ENCODE measurements at places on chromosomes 3 and 15.

DNA sequence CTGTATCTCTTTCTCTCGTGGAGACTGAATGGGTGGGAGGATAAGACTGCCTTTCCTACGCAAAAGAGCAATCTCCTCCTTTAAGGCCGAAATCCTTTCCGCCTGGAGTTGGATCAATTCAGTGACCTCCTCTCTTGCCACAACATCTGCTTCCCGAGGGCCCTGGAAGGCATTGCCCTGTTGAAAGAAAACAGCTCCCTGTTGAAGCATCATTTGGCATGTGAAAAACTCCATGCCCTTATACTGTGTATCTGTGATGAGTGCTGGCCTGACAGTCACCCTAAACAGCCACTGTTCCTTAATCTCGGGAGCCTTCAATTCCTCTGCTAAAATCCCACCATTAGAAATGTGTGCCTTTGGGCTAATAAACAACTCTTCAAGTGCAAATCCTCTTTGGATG, 80.2 kb downstream of the BOC start:
- DNase-seq = no peak

DNA sequence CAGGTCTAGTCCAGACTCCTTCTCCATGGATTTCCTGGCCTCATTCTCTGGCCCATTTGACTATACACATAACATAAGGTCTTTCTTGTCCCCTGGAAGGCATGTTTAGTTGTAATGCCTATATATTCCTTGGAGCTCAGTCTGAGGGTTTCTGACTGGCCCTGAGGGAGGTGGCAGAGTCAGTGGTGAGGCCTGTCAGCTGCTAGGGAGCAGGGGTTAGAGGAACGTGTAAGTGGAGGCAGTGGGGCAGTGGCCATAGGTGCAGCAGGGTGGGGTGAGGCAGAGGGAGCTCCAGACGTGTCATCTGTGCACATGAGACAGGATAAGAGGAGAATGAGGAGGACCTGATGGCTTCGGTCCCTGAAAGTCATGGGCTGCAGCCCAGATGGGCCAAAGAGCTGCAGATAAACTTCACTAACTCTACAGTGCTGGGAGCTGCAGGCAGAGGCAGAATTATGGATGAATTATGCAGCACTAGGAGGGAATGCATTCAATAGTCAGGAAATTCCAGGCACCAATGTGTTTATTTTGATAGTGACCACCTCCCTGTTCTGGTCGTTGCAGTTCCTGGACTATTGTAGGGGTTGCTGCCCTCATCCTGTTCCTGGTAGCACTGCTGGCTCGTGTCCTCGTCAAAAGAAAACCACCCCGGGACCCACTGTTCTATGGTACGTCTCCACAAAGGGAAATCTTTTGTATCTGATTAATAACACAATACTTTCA, 4.9 kb downstream of the TM6SF1 start:
- no peak for DNase-seq

DNA sequence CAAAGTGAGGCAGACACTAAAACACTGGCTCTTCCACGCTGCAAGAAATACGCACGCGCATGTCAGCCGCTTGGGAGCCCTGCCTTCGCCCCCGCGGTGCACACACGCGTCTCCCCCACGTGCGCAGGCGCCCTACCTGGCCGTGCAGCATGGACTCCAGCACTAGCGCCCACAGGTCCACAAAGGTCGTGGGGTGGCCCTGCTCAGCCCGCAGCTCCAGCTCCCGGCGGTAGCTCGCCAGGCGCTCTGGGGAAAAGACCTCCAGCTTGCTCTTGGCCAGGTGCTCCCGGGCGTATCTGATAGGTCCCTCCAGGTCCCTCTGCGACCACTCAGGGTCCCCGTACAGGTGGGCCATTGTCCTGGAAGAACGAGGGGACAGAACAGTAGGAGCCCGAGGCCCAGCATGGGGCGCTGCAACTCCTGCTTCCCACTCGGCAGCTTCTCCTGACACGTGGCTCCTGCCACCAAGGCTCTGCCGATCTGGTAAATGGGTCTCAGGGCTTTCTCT, 14.9 kb downstream of the PLA2G4D start:
- DNase-seq = no peak

DNA sequence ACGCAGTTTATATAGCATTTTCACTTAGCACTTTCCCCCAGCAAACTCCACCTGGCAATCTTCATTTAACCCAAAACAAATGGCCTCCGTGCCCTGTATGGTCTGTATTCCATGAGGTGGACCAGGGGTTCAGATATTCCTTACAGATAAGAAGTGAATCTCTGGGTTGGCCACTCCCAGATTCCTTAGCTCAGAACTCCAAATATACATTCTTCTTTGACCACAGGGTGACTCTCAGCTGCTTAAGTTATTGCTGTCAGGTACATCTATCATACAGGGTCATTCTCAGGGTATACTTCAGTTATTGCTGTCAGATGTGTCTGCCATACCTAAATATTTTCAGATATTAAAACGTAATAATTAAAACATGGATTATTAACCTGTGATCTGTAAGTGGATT, 229.8 kb downstream of the TBL1XR1 start:
- DNase-seq = no peak

DNA sequence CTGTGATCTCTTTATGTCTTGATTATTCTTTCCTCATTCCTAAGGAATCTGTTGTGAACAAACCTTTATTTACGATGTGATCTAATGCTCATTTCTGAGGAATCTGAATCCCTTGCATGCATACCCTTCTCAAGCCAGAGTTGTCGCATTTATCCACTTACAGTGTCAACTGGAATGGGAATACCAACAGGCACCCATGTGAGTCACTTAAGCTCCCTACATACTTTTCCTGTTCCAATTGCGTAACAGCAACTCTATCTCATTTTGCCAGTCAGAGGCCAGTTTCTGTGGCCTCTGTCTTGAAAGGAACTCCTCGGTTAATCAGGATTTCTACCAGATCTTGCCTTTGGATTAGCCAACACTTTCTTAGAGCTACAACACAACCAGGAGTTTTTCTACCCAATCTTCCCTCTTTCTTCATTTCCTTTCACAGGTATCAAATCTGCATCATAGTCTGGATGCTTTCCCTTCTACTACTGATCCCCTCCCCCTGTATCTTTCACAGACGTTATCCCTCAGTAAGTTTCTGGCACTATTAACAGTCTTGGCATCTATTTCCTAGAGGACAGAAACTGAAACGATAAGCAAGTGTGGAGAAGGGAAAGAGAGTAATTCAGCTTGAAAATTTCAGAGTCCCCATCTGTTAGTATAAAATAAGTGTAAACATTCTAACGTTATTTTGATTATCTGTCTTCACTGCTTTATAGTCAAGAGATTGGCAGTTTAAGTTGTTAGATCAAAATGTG, 66.8 kb upstream of the BCHE start:
- no peak for DNase-seq

Data from SIG-M5 (cell line).